ENCODE measurements at places on chromosomes 12 and 14.

GRCh38 chr12:122834921-122835749 lies at the start of gene HIP1R:
HIP1R (plus strand) TSS chr12:122835457; CDS start chr12:122835551, 94 bp downstream.
- DNase-seq = peak; percentile 46

DNA sequence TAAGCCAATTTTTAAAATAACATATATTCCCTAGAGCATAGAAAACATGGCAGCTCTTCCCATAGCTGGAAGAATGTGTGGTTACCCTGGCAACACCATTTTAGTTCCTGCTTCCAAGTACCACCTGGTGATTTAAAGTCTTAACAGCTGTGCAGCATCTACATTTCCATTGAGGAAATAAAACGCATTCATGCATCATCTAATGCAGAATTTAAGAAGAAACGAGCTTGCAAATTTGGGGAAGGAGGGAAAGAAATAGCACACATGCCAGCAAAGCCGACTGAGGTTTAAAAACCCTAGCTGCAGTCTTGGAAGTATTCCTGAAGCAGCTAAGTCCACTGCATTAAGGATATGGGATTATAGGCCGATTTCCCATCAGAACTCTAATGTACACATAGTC lies 22.8 kb upstream of the SLC38A2 start:
- no peak for DNase-seq

GRCh38 chr12:27709932-27710591 lies 570 bp upstream of the MRPS35 start:
- no peak for DNase-seq

- no peak for DNase-seq
These were observed 61.3 kb downstream of the FGD4 start for GRCh38 chr12:32460638-32461037.

DNA sequence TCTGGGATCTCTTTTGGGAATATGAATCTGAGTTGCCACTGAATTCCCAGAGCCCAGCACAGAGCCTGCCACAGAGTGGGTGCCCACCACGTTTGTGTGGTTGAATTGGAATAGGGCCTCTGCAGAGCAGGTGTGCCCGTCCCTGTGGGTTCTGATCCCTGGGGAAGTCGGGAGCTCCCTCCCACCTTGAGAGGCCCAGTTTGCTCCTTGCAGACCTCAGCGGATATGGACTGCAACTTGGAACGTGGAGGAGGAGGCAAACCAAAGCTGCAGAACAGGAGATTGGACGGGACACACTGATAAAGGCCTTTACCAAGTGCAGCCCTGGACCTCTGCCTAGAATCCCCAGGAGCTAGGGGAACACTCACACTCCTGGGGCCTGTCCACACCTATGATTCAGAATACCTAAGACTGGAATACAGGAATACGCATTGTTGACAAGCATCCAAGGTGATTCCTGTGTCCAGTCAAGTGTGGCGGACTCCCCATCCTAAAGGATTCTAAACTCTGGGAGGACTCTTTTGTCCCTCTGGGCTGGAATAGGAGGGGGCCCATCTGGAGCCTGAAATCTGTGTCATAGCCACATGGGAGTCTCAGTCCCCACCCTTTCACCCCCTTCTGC lies 2.4 kb downstream of the KRT76 start:
- no peak for DNase-seq

DNA sequence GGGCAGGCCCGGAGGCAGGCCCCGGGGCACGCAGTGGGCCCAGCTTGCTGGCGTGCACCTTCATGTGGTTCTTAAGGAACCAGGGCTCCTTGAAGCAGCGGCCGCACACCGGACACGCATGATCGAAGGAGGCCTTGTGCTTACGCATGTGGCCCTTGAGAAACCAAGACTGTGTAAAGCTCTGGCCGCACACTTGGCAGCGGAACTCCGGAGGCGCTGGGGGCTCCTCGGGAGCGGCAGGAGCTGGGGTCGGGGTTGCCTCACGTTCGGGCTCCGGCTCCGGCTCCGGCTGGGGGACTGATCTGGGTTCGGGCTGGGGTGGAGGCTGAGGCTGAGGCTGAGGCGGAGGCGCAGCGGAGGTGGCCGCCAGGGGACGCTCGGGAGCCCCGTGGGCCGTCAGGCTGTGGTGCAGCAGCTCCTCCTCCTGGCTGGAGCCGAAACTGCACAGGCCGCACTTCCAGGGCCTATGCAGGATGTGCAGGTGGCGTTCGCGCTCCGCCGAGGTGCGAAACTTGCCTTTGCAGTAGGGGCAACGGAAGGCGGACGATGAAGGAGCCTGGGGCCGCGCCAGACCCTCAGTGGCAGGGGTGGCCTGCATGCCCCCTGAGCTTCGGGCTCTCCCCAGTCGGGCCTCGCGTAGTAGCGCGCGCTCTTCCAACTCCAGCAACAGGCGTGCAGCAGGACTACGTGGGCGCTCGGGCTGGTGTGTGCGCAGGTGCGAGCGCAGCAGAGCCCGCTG lies 6.0 kb downstream of the ZNF219 start:
- peak; percentile 82 for DNase-seq

GRCh38 chr14:53306267-53306721 lies 153.2 kb upstream of the DDHD1 start:
- DNase-seq = peak; percentile 21

DNA sequence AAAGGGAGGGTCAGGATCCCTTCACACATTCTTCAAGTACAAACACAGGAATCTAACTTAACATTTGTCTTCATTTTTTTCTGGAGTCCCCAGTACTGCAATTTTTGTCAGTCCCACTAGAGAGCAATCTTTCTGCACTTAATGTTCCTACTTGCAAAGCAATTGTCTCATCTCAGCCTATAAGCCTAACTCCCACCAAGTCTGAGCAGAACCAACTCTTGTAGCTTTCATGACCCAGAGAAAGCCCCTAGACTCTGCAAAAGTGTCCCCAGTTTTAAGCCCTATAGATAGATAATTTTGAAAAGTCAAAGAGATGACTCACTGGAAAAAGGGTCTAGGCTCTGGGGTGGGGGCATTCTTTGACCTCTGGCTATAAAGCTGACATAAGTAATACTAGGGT lies 1.8 kb upstream of the ZBTB39 start:
- DNase-seq = no peak

GRCh38 chr12:14284184-14284722 lies 81.2 kb upstream of the ATF7IP start:
- no peak for DNase-seq

DNA sequence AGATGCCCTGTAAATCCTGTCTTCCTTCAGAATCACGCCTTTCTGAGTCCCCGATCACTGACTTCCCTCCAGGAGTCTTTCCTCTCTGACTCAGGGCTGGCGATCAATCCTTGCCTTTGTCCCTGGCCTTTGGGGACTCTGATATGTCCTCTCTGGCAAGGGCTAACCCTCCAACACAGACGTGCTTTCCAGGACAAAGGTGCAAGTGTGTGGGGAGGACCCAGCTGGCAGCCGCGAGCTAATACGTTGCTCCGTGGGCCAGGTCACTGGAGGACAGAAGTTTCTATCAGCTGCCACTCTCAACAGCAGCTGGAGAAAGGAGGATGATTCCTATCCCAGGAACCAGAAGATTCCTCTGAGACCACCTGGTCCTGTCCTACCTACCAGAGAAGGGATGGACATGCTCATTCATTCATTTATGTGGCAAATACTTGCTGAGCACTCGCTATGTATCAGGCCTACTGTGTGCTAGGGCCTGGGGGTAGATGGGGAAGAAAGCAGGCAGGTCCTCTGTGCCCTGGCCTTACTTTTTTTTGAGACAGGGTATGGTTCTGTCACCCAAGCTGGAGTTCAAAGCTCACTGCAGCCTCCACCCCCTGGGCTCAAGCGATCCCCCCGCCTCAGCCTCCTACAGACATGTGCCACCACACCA lies 8.5 kb upstream of the SCARB1 start:
- no peak for DNase-seq

GRCh38 chr12:116497051-116497591 lies 62.1 kb upstream of the MAP1LC3B2 start:
- DNase-seq = no peak

- no peak for DNase-seq
These were observed 61.6 kb downstream of the RAD51B start for GRCh38 chr14:67881225-67881624.

- no peak for DNase-seq
These were observed 1.1 kb downstream of the KMT2D start for GRCh38 chr12:49059299-49060171.

DNA sequence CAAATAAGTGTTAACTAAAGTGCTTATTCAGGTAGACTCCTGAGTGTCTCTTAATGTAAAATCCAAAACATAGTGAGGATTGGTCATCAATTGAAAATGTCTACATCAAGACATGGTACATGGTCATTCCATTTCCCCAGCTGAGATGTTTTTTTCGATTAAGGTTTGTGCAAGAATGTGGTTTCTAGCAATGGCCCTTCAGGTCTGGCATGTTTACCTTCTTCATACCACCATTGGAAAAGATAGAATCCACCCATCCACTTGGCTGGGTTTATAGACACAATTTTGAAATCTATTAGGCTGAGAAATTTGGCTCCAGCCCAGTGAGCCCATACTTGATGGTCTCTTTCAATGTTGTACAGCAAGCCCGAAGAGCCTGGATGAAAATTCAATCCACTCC lies 145.9 kb downstream of the ANO4 start:
- DNase-seq = no peak

DNA sequence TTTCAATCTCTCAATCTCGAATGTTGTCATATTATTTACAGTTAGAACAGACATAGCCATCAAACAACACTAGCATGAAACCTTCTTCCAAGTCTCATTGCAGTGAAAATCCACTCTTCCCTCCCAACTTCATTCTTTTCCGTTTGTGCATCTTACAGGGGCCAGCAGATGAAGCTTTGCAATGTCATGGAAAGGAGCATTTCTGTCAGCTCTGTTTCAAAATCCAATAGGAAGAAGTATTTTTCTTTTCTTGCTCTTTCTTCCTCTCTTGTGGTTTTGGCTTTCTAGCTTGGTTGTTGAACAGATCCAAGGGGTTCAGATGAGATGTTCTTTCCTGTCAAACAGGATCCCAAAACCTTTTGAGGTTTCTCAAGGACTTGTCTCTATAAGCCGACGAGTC lies 416.6 kb downstream of the AEBP2 start:
- no peak for DNase-seq

- no peak for DNase-seq
These were observed 10.9 kb upstream of the APOF start for GRCh38 chr12:56373515-56373914.

DNA sequence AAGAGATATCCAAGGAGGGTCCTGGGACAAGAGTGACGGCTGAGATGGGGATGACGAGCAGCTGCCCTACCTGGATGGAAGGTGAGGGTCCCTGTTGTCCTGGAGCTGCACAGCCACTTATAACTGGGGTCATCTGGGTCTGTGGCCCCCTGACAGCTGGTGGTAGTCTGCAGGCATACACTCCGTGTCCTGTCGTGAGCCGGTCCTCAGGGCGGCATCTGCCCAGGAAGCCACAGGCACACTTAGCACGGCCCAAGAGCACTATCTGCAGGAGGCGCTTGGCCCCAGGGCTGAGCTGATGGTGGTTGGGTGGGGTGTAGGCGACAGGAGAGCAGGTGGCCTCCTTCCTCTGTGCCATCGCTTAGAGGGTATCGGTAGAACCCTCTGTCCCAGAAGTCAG lies 248.1 kb downstream of the CACNA1C start:
- DNase-seq = no peak

DNA sequence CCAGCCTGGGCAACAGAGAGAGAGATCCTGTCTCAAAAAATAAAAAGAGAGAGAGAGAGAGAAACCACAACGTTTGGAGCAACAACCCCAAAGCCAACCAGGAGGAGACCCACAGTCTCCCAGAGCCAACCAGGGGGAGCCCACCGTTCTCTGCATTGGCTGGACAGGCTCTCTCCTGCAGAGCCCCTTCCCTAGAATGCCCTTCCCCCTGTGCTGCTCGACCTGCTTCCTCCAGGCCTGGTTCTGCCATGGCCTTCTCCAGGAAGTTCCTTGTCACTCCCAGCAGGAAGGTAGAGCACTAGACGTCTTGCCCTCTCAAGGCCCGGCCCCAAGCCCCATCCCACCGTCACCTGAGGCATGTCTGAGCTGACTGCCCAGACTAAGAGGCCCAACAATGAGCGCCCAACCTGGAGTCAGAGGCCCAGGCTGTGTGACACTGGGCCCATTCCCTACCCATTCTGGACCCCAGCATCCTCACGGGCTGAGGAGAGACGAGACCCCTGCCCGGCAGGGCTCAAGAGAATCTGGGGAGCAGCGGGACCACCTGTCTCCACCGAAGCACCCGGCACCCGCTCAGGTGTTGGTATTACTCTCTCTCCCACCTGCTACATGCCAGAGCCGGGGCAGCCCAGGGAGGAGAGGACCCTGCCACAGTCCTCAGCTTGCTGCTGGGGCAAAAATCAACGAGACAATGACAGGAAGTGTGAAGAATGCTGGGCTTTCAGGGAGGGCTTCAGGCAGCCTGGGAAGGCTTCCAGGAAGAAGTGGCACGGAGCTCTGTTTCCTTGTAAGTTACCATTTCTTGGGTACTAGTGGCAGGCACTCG lies 61.2 kb downstream of the DIO3 start:
- no peak for DNase-seq

GRCh38 chr14:102282751-102283465 lies 22.1 kb downstream of the MOK start:
- no peak for DNase-seq

DNA sequence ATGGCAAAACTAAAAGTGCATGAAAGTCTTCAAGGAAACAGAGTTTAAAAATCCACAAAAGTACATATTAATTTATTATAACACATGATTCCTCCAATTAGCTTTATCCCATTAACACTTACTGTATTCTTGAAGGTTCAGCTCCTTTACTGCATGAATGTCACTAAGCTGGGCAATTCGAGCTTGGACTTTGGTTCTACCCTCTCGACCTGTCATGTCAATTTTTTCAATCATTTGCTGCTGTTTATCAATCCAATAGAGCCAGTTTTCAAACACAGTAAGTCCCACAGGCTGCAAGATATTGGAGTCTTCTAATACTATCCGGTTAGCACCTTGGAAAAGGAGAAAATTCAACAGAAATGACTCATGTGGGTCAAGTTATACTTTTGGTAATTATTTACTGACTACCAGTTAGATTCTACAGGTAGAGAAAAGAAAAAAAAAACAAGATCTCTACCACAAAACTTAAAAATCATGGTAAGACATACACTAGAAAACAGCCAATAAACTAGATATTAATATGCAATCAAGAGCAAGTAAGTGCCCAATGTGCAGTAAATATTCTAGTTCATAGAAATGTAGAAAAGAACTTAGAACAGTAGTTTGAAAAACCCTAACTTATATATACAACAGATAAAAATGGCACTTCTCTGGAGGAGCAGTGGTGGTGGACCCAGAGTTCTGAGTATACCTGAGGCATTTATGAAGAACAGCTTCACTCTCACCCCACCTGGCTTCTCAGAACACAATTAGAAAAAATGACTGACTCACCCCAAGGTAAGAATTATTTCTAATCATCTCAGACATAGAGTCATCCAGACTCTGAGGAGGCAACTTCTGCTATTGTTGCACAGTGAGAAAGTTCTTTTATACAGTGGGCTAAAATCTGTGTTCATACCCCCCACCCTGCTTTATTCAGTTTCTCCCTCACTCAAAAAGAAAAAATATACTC lies 67.7 kb downstream of the BCL2L14 start:
- no peak for DNase-seq

- no peak for DNase-seq
These were observed 50.2 kb downstream of the C14orf132 start for GRCh38 chr14:96089401-96089800.

Measured in stimulated activated CD4-positive, alpha-beta T cell treated with anti-CD3 and anti-CD28 coated beads, Interleukin-2, amount 100 ng/mL, for 4 hours (primary cell).